ENCODE measurements at places on chromosomes 16 and 17. TPM values are rescaled to one million over a fixed set of nuclear protein-coding genes. Genes with fewer than 3 reads are reported as not detected.

DPEP3 gene
- total RNA-seq, result not detected

EXOC7 gene
- 60.7 TPM for total RNA-seq

CIBAR2 gene
- total RNA-seq, result not detected

B3GNT9 gene
- total RNA-seq, result 4.6 TPM

NUBP1 gene
- total RNA-seq, result 30.0 TPM

CALB2 gene
- total RNA-seq, result not detected

KIF18B gene
- total RNA-seq, result 16.4 TPM

Data from mammary microvascular endothelial cell (primary cell).